ENCODE measurements at places on chromosomes 2 and 18.
A peak's percentile ranks its signal among the peaks of the same experiment; 100 is the strongest.

- no peak for DNase-seq
Observed at GRCh38 chr2:26076001-26076587, 42.2 kb downstream of the RAB10 start.

DNA sequence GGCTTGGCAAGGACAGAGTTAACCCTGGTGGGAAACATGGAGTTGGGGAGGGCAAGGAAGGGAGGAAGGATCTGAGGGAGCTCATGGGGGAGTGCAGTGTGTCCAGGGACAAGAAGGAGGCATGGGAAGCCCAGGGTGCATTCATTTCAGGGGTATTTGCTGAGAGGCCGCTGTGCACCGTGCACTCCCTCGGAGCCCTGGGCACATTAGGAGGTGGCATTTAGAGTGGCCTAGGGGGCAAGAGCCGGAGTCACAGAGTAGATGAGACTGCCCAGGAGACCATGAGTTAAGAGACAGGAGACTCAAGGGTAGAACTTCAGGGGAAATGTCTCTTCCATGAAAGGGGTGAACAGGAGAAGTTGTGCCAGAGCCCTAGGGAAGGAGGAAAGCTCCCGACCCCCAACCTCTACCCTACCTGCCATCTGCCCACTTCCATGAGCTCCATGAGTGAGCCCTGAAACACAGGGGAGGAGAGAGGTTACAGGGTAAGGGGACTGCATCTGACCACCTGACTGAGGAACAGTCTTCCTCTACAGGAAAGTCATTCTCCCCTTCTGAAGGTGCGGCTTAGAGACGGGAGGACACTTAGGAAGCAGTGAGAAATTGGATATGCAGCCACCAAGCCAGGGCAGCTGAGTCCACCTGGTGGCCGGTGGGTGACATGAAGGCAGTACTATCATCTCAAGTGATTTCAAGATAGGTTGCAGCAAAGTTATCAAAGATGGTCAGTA is 58.5 kb upstream of the COPS8 start:
- peak; percentile 53 for DNase-seq

- no peak for DNase-seq
Observed at GRCh38 chr2:50449306-50449705, 582.6 kb downstream of the NRXN1 start.

DNA sequence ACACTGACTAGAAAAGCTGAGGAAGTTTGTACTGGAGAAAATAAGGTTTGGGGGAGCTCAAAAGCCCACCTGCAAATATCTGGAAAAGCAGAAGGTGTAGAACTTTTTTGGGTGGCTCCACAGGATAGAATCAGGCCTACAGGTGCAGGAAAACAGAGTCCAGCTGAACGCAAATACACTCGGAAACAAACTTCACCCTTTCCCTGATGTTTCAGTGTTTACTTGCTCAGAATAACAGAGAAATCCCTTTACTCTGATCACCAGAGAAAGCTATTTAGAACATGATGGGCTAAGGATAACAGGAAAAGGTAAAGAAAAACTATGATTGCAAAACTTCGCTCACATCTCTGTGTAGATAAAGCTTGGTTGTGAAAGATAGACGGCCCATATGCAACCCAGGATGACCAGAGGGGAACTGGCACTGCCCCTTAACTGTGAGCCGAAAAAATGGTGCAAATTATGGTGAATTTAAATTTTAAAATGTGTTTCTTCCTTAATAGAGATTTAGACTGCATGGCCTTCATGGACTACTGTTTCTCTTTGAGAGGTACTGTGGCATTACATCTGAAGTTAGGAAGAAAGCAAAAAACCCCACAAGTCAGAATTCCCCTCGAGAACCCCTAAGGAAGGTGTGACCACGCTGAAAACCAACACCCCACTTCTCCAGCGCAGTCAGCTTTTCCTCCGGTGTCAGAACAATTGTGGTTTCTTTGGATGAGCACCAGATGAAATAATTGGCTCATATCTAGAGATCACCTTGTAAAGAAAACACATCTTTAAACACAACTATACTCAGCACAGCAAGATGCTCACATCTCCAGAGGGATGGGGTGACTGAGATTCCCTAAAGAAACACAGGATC is 84.5 kb upstream of the TMEM247 start:
- no peak for DNase-seq

- DNase-seq = peak; percentile 23
Observed at GRCh38 chr2:146850746-146851145, 994.1 kb upstream of the ACVR2A start.

DNA sequence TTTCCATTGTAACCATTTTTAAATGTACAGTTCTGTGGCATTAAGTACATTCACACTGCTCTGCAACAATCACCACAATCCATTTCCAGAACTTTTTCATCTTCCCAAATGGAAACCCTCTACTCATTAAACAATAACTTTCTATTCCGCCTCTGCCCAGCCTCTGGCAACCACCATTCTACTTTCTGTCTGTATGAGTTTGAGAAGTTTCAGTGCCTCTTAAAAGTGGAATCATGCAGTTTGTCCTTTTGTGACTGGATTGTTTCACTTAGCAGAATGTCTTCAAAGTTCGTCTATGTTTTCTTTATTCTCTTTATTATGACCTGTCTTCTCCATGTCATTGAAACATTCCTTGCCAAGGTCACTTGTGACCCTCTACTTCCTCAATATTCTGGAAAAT is 22.0 kb upstream of the PELI1 start:
- DNase-seq = no peak

Data from NCI-H2107 (cell line).